Stimulated activated CD8-positive, alpha-beta memory T cell treated with anti-CD3 and anti-CD28 coated beads, Interleukin-4, amount 100 ng/mL, for 24 hours (primary cell): ENCODE measurements at places on chromosomes 16 and 17.

DNA sequence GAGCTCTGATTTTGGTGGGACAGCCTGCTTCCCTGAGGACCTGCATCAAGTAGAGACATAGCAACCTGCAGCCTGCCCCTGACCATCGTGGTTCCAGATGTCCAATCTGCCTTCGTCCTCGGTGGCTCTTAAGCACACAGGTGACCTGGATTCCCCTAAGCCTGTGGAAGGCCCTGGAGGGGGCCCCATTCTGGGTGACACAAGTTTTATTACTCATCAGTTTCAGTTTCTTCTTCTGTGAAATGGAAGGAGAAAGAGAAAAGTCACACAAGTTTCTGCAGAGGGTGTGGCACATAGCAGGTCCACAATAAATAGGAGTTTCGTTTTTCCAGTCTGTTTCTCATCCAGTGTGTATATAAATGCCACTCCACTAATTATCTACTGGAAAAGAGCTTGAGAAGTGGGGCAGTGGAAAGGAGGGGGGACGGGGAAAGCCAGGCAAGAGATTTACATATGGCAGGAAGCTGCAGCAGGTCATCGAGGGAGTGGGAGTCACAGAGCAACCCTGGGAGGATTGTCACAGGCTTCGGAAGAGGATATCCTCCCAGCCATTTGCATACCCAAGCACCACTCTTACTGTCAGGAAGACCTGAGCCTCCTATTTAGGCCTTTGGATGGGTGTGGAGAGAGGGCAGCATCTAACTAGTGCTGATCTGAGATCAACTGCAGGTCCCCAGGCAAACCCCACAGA is 10.0 kb upstream of the NOS2 start:
- DNase-seq, result no peak

DNA sequence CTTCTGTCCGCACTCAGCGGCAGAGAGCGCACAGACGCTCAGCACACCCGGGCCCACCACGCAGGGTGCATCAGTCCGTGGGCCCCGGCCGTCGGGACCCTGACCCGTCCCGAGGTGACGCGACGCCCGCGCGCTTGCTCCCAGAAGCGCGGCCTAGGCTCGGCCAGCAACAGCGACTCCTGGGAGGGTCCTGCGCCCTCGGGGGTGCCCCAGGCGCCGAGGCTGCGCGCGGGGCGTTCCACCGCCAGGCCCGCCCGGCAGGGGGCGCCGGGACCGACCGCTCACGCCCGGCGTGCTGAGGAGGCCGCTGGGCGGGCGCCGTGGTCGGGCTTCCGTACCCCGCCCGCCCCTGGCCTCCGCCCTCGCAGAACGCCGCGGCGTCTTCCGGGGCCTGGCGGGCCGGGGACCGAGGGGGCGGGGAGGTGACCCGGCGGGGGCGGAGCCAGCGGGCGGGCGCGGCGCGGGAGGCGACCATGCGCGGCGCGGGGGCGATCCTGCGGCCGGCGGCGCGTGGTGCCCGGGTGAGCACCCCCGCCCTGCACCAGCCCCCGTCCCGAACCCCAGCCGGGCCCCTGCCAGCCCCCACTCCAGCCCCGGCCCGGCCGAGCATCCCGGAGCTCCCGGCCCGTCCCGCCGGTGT is at the start of gene CISD3:
Gene CISD3 (plus strand): TSS at position 456 of the 640 bp plus-strand sequence. CDS start 18 bp downstream, at position 474.
- peak; percentile 84 for DNase-seq

DNA sequence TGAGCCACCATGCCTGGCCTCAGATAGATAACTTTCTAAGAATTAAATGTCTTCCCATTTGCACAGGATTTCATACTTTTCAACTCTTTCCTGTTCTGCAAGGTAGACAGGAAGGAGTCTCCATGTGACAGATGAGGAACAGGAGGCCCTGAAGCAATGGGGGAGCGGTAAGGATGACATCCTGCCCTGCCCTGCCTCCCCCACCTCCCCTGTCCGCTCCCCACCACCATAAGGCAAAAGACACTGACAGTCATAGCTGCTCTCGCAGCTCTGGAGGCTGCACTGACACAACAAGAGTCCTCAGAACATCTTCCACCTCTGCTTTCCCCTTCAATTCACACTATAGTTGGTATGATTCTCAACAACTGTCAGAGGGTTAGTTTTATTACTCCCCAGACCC is 9.7 kb downstream of the CENPV start:
- no peak for DNase-seq

DNA sequence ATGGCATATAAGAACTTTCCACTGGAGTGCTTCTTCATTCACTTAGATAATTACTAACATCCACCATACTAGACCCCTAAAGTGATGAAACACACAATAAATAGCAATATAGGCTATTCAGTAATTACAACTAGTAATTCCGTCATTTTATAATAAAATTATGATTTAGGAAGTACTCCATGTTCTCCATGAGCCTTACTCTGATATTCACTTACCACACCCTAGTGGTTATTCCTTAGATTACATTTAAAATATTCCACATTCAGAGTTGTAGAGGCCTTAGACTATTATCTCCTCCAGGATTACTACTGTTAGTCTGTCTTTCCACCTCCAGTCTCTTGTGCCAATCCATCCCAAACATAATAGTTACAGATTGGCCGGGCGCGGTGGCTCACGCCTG is 62.4 kb downstream of the STH start:
- DNase-seq, result no peak

DNA sequence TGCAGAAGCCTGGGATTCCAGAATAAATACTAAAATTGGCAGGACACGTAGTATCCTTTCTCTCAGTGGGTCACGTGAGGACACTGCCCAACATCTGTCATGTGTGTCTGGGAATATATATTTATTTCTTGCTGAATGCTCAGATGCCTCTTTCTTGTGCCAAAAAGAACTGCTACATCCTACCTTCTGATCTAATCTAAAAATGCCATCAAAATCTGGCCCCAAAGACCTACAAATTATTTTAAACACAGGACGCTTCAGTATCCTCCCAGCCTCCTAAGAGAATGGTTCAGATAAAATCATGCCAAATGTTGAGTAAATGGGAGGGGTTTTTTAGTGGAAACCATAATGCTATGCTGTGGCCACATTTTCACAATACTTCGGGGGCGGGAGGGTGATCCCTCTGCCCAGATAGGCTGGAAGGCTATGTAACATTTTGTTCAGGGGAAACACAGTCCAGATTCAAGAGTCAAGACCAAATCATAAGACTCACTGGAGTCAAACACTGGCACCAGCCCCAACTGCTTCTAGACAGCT is 22.9 kb upstream of the CORO6 start:
- DNase-seq, result no peak

DNA sequence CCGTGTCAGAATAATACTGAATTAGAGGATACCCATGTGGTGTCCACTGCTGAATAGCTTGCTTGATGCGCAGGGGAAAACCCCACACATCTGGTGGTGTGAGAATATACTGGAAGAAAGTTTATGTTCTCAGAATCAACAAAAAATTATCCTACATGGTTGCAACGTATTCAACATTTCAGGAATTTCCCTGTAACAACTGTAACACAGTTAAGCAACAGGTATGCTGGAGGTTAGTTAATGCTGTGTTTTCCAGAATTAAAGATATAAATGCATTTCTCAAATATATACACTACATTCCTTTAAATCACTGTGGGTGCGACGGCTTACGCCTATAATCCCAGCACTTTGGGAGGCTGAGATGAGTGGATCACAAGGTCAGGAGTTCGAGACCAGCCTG is 5.4 kb downstream of the CNOT1 start:
- no peak for DNase-seq

DNA sequence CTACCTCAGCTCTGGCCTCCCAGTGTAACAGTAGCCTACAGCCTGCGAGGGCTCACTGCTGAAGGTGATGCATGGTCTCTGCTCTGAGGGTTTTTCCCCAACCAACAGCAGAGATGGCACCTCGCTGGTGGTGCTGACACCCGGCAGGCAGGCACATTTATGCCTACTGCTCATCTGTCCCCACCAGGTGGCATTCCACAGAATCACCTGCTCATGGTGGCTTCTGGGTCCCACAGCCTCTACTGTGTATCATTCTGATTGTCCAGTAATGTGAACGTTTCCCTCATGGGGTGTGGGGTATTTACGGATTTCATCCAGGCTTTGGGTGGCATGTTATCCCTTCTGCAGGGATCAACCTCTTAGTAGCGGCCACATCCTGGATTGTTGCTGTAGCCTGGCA is 331.5 kb downstream of the SNX29 start:
- no peak for DNase-seq

GRCh38 chr17:7283471-7284216 is 2.1 kb downstream of the SLC2A4 start:
- DNase-seq, result no peak

DNA sequence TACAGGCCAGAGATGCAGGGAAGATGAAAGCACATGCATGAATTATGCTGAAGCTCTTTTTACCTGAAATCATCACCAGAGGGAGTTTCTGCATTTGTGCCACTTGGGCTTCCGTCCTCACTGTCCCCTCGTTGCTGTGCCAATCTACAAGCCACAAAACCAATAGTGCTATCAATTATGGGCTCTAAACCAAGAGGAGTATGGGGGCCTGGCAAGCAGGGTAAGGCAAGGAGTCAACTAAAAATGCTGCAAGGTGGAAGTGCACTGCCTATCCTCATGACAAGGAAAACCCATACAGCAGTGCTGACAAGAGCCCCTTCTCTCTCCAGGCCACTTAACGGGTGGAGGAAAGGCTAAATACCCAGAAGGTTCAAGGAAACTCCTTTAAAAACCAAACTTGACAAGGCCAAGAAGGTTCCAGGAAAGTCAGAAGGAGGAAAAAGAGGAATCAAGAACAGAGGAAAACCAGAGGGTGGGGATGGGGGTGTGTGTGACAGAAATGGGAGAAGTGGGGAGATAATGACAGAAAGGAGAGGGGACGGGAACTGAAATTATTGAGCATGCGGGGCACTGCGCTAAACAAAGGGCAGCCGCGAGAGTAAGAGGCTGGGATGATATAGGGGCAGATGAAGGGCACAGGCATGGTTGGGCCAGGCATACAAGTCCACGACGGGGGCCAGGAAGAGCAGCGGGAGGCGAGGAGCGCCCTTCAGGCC is 674 bp downstream of the C17orf75 start:
- no peak for DNase-seq

- no peak for DNase-seq
Measured at GRCh38 chr16:82761236-82761635, 134.5 kb downstream of the CDH13 start.

GRCh38 chr17:76707985-76708807 is 2.6 kb downstream of the MXRA7 start:
- no peak for DNase-seq

- DNase-seq, result no peak
Measured at GRCh38 chr16:4606354-4606753, 8.3 kb downstream of the UBALD1 start.

DNA sequence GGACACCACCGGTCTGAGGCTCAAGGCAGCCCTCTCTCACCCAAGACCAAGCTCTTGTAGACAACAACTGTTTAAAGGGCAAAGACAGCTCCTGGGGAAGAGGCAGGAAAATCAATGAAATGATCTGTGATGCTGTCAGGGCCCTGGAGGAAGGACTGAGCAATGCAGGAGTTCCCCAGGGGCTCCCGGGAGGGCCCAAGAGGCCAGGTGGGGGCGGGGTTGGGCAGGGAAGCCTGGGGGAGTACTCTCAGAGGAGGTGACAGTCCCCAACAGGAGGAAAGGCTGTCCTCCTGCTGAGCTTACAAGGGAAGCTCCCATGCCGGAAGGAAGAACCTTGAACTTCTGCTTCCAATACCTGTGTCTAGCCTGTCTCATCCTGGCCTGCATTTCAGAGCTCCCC is 8.3 kb upstream of the NOS2 start:
- no peak for DNase-seq

DNA sequence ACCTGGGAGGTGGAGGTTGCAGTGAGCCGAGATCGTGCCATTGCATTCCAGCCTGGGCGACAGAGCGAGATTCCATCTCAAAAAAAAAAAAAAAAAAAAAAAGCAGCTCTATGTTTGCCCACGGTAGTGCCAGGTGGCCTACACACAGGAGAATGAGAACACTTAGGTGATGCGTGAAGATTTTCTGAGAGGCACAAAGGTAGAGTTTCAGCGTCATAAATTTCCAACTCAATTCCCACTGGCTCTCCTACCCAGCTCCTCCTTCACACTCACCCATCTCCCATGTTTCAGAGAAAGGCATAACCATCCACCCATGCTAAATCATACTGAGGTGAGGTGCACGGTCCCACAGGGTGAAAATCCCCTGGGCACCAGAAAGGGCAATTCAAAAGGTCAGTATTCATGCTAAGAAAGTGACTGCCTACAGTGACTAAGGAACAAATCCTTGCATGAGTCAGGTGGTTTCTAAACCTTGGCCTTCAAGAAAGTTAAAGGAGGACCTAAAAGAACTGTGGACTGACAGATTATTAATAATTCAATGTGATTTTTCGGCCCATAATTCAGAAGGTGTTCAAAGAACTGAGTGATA is 4.8 kb downstream of the DCAKD start:
- no peak for DNase-seq

GRCh38 chr16:76531236-76531635 is 254.0 kb downstream of the CNTNAP4 start:
- DNase-seq, result no peak

GRCh38 chr16:49336581-49336980 is 37.0 kb upstream of the C16orf78 start:
- no peak for DNase-seq

GRCh38 chr16:31135535-31136286 is at the start of gene PRSS8:
Gene PRSS8, minus strand, starts transcription at chr16:31135727. Its CDS starts 229 bp downstream, at chr16:31135498.
- no peak for DNase-seq

GRCh38 chr17:3904501-3904900 is 11.6 kb upstream of the CAMKK1 start:
- DNase-seq, result no peak

DNA sequence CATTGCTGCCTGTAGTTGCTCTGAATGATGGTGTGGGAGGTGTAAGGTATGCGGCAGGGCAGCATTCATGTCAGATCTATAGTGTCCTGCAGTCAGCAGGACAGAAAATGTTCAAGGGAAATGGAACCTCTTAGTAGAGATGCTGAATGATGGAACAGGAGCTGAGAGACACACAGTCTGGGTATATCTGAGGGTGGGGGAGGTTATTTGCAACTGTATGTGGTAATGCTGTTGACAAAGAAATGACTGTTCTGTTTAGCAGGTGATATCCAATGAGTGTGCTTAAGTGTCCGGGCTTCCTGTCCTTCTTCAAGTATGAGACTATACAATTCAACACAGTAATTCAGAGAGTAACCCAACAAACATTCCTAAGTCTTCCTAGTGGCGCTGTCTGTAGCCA is 46.6 kb downstream of the STH start:
- no peak for DNase-seq

DNA sequence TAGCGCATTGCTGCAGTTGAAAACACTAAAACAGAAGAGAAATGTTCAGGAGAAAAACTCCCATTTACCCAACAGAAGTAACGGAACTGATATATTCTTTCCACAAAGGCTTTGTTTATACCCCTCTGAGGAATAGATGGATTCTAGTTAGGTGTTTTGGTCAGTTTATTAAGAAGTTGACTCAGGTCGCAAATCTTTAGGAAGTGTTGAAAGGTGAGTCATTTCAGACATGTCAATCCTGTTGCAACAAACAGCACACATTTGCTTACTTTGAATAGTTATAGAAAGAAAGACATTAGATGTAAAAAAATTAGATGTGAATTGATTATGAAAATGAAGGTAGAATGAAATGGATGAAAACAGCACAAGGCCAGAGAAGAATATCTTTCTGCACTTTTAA is 941.0 kb downstream of the KCNJ2 start:
- DNase-seq, result no peak

GRCh38 chr17:80856863-80857755 is 134.5 kb upstream of the CHMP6 start:
- no peak for DNase-seq
